Activated CD8-positive, alpha-beta memory T cell treated with anti-CD3 and anti-CD28 coated beads, Interleukin-2, amount 10 ng/mL, durations not matched to agents 7 days and 5 days (primary cell): ENCODE measurements at places on chromosomes 3 and 15. TPM values are rescaled to one million over a fixed set of nuclear protein-coding genes. Genes with fewer than 3 reads are reported as not detected.

The SCAANT1 gene
- total RNA-seq: not detected

The TLR9 gene
- 0.64 TPM for total RNA-seq

The TOPBP1 gene
- 108 TPM for total RNA-seq

The CELSR3 gene
- 24.0 TPM for total RNA-seq

The FBXW12 gene
- total RNA-seq: not detected

The GLT8D1 gene
- 46.3 TPM for total RNA-seq

The FBXL2 gene
- not detected for total RNA-seq

The CDC25A gene
- 33.1 TPM for total RNA-seq

The DNASE1L3 gene
- not detected for total RNA-seq

The C3orf22 gene
- not detected for total RNA-seq

The GOLGA6L9 gene
- 1.1 TPM for total RNA-seq

The ACTRT3 gene
- total RNA-seq: 0.76 TPM

The ALPK3 gene
- total RNA-seq: 0.35 TPM

The CCRL2 gene
- 10.0 TPM for total RNA-seq

The EFHB gene
- total RNA-seq: 0.66 TPM

The CSPG5 gene
- 0.21 TPM for total RNA-seq

The TIGIT gene
- total RNA-seq: 367 TPM

The GATA2 gene
- not detected for total RNA-seq

The PSTPIP1 gene
- total RNA-seq: 255 TPM

The EAF1 gene
- total RNA-seq: 27.3 TPM

The SAMMSON gene
- total RNA-seq: not detected

The IL5RA gene
- total RNA-seq: not detected

The CPA3 gene
- not detected for total RNA-seq

The NANOGP8 gene
- total RNA-seq: not detected

The SCAP gene
- 69.2 TPM for total RNA-seq

The CCDC80 gene
- total RNA-seq: 0.35 TPM

The CEMIP gene
- total RNA-seq: not detected

The KBTBD8 gene
- 19.2 TPM for total RNA-seq

The CCPG1 gene
- 22.0 TPM for total RNA-seq

The B3GALNT1 gene
- 9.3 TPM for total RNA-seq

The GOLGA6D gene
- total RNA-seq: 0.12 TPM

The PLS1 gene
- total RNA-seq: 4.5 TPM

The HEG1 gene
- 75.6 TPM for total RNA-seq

The FBXO40 gene
- total RNA-seq: not detected

The HACL1 gene
- 24.4 TPM for total RNA-seq

The PLA2G4E gene
- 0.05 TPM for total RNA-seq

The ARRDC4 gene
- not detected for total RNA-seq
